DMS 273 treated with DMSO at 0.1 percent for 48 hours (cell line): ENCODE measurements at places on chromosomes 2 and 18.

DNA sequence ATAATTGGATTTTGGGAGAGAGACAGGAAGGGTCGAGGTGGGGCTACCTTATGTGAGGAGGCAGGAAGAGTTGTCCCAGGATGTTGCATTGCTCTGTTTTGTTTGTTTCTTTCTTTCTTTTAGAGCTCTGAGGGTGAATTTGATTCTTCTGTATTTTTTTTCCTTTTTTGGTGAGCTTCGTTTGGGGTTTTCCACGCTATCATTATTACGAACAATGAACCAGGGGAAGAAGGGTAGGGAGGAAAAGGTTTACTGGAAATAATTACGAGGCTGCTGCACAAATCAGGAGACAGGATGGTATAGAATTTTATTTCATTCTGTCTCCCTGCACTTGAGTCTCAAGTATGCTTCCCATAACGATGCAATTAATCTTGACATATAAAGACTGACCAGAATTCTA is 51.4 kb upstream of the ZNF516 start:
- DNase-seq = no peak

DNA sequence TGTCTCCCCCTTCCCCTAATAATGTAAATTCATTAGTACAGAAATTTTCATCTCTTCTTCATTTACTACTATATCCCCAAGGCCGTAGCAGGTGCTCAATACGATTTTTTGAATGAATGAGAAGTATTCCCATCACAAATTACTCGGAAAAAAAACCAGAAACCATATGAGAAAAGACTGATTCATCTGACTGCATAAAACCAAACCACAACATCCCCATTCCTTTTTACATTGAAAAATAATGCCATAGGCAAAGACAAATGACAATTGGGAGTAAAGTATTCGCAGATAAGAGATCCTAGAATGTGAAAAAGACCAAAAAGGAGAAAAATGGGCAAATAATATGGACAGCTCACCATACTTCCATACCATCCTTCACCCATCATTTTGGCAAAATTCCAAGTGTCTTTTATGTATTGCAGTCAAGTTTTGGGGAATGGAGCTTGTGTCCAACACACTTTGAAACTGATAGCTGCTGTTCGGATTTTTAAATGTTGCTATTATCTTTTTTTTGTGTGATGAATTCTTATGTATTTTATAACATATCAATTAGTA is 1.5 kb downstream of the ZC3H8 start:
- no peak for DNase-seq

- DNase-seq = no peak
Measured at GRCh38 chr18:74063023-74063422, 84.6 kb downstream of the FBXO15 start.

DNA sequence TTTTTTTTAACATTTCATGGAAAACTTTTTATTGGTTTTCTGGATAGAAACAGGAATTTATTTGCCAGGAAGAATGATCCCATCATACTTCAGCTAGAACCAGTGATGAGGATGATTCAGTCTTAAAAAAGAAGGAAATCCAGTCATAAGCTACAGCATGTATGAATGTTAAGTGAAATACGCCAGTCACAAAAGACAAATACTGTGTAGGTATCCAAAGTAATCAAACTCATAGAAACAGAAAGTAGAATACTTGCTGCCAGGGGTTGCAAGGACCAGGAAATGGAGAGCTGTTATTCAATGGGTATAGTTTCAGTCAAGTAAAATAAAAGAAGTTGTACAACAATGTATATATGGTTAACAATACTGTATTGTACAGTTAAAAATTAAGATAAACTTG is 21.3 kb downstream of the PSME4 start:
- no peak for DNase-seq

DNA sequence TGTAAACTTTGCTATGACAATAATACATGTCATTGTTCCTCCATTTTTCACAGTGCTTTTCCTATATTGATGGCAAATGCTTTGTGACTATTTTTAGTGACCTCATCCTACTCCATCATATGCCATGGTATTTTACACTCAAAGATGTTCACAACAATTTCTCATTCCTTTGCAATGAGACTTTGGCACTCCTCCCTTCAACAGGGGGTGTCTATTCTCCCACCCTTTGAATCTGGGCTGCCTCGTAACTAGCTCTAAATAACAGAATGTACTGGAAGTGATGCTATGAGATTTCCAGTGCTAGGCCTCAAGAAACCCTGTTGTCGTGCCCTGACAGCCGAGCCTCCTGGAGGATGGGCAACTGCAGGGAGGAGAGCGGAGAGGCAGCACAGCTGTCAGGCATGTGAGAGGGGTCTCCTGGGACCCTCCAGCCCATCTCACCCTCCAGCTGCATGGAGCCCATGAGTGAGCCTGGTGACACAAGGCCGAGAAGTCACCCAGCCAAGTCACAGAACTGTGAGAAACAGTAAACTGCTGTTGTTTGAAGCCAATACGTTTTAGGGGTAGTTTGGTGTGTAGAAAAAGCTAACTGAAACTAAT is 103.1 kb upstream of the APCDD1 start:
- DNase-seq = no peak

- DNase-seq = no peak
Measured at GRCh38 chr2:223853425-223853837, 16.0 kb upstream of the AP1S3 start.

- DNase-seq = no peak
Measured at GRCh38 chr2:20103530-20103929, 52.1 kb upstream of the LAPTM4A start.

GRCh38 chr2:23122681-23123215 is 262.2 kb upstream of the KLHL29 start:
- DNase-seq = no peak

DNA sequence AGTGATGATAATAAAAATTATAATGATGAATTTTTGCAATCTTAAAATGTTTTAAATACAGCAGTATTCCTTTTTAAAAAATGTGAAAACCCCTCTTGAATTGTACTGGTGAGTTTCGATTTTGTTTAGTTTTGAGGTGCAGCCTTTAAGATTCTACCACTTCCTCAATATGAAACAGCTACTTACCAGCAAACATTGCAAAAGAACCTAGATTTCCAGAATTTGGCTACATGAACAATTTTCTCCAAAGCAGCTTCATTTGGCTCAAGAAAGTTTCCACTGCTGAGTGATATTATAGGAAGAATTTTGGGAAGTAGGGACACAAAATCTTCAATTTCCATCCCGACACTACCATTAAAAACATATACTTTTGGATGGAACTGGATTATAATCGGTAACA is 12.0 kb downstream of the TCF4 start:
- DNase-seq = no peak

- no peak for DNase-seq
Measured at GRCh38 chr2:43415592-43415991, 180.2 kb downstream of the THADA start.

DNA sequence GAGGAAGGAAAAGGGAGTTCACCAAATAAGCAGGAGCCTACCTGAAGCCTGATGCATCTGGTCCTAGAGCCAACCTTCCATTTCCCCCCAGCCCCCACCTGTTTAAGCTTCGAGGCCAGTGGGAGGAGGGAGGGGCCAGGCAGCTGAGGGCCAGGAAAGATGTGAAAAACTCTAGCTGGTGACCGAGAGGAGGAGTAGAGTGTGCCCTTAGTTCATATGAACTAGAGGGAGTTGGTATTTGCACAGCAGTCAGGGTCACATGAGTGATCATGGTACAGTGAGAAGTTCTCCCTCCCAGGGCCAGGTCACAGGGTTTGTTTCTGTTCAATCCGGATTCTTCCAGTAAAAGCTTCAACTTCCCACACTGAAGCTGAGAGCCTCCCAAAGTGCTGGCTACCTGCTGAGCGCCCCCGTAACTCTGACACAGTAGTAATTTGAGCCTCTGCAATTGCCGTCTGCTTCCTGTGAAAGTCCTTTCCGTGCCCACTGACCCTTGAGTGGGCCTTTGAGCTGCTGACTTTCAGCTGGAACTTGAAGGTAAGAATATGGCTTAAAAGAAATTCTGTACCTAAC is at the start of gene SULT1C2:
TSS of gene SULT1C2 (plus strand) at position 362 of the 573 bp plus-strand sequence. CDS start 4,773 bp downstream, outside the sequence.
- no peak for DNase-seq

GRCh38 chr2:80238692-80239469 is 65.7 kb downstream of the LRRTM1 start:
- no peak for DNase-seq

DNA sequence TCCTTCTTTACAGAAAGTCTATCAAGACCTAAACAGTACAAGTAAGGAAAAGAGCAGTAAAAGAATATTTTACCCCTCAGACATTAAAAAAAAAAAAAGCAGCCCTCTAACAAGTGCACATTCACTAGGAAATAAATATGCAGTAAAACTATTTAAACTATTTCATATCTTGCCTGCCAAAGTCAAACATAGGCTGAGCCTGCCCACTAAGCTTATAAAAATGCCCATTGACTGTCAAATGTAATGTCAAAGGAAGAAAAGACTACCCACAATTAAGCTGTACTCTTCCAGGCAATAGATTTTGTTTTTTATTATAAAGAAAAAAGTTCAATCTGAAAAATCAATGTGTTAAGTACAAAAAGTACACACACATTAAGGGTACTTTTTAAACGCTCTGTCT is 11.8 kb downstream of the ALS2 start:
- no peak for DNase-seq

DNA sequence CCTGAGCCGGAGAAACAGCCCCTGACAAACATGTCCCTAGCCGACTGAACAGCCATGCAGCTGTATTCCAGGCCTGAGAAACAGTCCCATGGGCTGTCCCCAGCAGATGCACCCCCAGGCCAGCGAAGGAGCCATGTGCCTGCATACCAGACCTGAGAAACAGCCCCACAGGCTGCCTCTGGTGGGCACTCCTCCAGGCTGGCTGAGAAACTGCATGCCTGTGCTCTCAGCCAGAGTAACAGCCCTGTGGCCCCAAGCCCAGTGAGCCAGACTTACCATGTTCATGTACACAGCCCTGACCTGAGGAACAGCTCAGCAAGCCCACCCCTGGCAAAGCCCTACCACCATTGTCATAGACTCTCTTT is 24.8 kb downstream of the BOLL start:
- DNase-seq = no peak

DNA sequence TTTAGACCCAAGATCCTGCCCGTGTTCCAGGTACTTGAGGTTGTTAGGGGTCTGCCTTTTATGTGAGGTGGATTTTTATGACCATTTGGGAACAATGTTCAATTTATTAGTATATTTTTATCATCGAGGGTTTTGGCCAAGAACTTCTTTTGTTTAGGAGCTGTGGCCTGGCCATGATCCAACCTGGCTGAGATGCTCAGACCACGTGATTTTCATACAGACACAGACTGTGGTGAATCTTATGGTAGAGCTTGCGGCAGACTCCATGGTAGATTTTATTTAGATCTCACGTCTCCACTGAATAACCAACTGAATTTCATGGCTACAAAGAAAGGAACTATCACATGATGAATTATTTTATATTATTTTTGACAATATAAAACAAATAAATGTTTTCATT is 405.5 kb upstream of the VWC2L start:
- no peak for DNase-seq

DNA sequence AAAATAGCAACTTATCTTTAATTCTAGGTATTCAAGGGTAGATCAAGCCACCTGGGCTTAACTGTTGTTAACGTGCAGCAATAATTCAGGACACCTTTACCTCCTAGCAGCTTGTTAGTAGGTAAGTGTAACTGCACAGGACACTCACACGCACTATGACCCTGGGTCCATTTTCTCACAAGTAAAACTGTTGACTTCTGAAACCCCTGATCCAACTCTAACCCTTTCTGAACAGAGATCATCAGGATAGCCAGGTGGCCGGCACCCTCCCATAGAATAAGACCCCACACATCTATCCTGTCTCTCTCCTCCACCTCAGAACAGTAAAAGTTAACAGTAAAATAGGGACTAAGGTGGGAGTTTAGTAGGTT is 610 bp downstream of the SPC25 start:
- no peak for DNase-seq

GRCh38 chr18:9577361-9577760 is 37.0 kb downstream of the PPP4R1 start:
- no peak for DNase-seq

- DNase-seq = no peak
Measured at GRCh38 chr2:86453836-86454235, 12.7 kb downstream of the KDM3A start.

GRCh38 chr2:20596193-20596972 is 54.5 kb downstream of the HS1BP3 start:
- DNase-seq = no peak

DNA sequence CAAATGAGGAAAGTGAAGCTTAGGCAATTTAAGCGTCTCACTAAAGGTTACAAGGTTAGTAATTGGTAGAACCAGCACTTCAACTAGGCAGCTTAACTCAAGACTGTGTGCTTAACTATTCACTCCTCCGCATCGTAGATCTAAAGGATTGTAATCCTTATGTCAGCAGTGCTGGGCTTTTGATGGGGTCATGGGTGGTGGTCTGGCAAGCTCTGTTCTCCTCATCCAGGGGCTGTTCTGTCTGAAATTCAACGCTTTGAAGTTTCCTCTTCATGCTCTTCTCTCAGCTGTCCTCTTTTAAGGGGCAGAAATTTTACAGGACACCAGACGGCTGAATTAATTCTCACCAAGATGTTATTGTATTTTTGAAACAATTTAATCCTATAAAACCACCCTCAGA is 165.5 kb upstream of the FAM98A start:
- DNase-seq = no peak

GRCh38 chr18:22194151-22194598 is 24.8 kb downstream of the GATA6 start:
- DNase-seq = no peak

- no peak for DNase-seq
Measured at GRCh38 chr2:217512259-217512658, 490.5 kb downstream of the TNS1 start.

- no peak for DNase-seq
Measured at GRCh38 chr2:127609031-127609751, 36.8 kb upstream of the GPR17 start.

- no peak for DNase-seq
Measured at GRCh38 chr18:48640566-48641270, 101.9 kb downstream of the CTIF start.

- no peak for DNase-seq
Measured at GRCh38 chr18:478681-479080, 21.8 kb downstream of the COLEC12 start.

DNA sequence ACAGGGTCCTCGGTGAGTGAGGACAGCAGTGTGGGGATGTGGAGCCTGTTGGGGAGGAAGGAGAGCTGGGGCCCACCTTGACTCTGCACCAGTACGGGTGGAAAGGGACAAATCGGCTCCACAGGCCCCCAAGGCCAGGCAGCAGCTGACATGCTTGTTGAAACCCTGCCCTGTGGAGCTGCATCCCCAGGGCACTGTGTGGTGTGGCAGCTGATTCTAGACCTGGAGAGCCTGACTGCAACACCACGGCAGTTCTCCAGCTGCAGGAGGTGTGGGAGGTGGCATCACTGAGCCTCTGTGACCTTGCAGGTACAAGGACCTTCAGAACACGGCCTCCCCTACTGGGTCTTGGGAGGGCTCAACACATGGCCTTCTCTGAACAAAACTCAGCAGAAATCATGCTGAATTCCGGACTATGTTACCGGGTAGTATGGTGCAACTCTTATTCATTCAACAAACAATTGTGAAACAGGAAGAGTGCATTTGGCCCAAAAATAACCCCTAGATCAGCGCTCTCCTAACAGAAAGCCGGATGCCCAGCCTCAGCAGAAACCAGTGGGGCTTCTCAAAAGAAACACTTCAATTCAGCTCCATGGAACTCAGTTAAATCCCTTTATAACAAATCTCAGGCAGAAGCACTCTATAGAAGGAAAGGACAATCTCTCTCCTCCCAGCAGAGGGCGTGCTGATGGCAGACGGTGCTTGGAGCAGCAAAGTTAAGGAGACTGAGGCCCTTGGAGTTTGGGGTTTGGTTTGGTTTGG is 104.4 kb upstream of the SALL3 start:
- DNase-seq = no peak
